HCT116 (cell line): ENCODE measurements at places on chromosomes 16 and 17. TPM values are rescaled to one million over a fixed set of nuclear protein-coding genes. Genes with fewer than 3 reads are reported as not detected.

- peaks cover 75% of the 10 kb centered on the region for H3K36me3 ChIP-seq
- no peaks in the 10 kb centered on the region for H3K27me3 ChIP-seq
- DNase-seq: no peak
- H3K4me1 ChIP-seq: peaks cover 11% of the 10 kb centered on the region; the same call in 1 of the 2 replicates
- H3K27ac ChIP-seq: no peak overlapping the region; the same call in 1 of the 2 replicates
Observed at GRCh38 chr17:82061047-82061925, 4.3 kb downstream of the DUS1L start.

- peak overlapping the region; percentile 60 for H3K4me3 ChIP-seq
- H3K27ac ChIP-seq: peak overlapping the region; percentile 87
- no peaks in the 10 kb centered on the region for H3K36me3 ChIP-seq
- no peak for DNase-seq
Observed at GRCh38 chr17:7478276-7479212, 887 bp downstream of the ZBTB4 start.

DNA sequence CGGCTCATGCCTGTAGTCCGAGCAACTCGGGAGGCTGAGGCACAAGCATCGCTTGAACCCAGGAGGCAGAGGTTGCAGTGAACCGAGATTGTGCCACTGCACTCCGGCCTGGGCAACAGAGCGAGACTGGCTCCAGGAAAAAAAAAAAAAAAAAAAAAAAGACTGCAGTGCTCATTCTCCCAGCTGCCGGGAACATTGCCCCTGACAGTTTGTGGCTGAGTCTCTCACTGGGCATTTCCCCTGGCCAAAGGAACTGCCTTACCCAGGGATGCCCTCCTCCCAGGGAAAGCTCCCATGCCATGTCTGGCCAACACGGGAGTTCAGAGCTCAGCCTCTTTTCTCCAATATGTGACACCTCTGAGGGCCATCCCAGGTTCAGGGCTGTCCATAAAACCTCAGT, 21.3 kb upstream of the USP10 start:
- no peak overlapping the region for H3K4me3 ChIP-seq
- no peaks in the 10 kb centered on the region for H3K36me3 ChIP-seq
- no peak for DNase-seq
- H3K27me3 ChIP-seq: peaks cover 42% of the 10 kb centered on the region; the same call in 1 of the 2 replicates

GRCh38 chr16:86550281-86550680, 4.8 kb downstream of the MTHFSD start:
- H3K4me1 ChIP-seq: peaks cover 7% of the 10 kb centered on the region
- H3K36me3 ChIP-seq: peaks cover 24% of the 10 kb centered on the region
- H3K27ac ChIP-seq: no peak overlapping the region
- no peak for DNase-seq
- no peaks in the 10 kb centered on the region for H3K27me3 ChIP-seq
- H3K4me3 ChIP-seq: no peak overlapping the region

EVPLL gene
- total RNA-seq: not detected

SBK1 gene
- total RNA-seq: 19.2 TPM

ARL5C gene
- total RNA-seq: not detected

TP53TG3C gene
- not detected for total RNA-seq

GLTPD2 gene
- total RNA-seq: not detected

RNF43 gene
- 42.2 TPM for total RNA-seq

LRRC75A gene
- 2.3 TPM for total RNA-seq

CACNG5 gene
- not detected for total RNA-seq

PRM1 gene
- not detected for total RNA-seq
